ENCODE measurements at places on chromosomes 1 and 21.
A peak's percentile ranks its signal among the peaks of the same experiment; 100 is the strongest.

DNA sequence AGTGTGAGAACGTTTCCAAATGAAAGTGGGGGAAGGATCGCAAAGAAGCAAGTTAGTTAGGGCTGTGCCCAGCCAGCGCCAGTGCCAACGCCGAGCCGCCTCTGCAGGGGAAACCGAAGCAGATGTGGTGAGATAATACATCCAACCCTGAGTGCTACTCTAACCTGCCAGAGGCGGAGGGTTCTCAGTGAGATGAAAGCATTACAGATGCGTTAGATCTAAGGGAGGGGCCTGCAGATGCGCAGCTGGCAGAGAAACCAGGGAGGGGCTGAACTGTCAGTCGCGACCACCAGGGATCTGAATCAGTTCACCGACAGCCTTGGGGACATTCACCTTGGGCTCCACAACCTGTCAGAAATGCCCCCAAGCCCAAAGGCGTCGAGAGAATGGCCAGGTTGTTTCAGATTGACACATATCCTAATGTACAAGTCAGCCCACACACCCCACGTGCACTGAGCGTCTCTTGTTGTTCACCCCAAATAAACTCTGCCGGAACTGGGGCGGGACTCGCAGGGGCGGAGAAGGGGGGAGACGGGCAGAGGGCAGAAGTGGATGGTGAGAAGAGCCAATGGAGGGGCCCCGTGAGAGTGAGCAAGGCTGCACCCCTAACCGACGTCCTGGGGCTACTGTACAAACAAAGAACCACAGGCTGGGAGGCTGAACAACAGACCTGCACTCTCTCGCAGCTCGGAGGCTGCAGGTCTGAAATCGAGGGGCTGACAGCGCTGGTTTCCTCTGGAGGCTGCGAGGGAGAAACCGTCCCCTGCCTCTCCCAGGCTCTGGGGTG lies 8.7 kb upstream of the UMODL1 start:
- DNase-seq = no peak

GRCh38 chr1:173020138-173020750 lies 30.5 kb downstream of the TNFSF18 start:
- DNase-seq = no peak

- DNase-seq = no peak
Measured at GRCh38 chr1:225842788-225843425, 33.0 kb downstream of the EPHX1 start.

DNA sequence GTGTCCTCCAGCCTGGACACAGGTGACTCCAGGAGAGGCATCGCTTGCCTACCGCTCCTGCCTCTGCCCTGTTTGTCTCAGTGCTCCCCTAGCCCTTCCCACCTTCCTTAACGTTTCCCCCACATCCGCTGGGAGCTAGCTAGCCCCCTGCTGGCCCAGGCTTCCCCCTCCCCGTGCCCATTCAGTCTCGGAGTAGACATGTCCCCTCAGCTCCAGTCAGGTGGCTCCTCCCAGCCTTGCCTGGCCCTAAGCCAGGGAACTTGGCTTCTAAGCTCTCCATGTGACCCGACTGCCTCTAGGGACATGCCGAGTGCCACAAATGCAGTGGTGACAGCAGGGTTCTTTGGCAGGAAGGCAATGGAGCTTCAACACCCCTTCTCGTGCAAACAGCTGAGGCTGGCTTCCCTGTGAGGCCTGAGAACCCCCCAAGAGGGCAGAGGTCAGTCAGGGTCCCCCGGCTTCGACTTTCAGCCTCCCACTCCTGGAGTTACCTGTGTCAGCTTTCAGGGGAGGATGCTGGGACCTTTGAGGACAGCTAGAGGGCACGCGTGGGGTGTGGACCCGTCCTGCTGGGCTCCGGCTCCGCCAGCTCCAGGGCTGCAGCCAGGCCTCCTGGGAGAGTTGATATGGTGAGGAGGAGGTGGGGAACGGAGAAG lies 16.2 kb downstream of the DRAXIN start:
- DNase-seq = peak; percentile 92

DNA sequence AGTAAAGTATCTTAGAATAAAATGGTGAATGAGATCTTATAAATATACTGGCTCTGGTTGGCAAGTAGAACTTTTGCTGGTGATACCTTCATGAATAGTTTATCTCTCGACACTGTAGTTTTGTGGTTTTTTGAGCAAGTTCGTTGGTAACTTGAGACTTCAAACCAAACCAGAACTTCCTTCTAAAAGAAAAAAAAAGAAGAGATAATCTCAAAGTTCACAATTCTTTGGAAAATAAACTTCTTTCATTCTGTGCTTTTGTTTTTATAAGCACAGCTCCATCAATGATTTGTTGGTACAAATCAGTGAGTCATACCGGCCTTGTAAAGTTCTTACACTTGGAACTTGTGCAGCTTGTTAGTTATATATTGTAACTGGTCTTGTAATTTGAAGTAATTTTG lies 2.3 kb downstream of the HIPK1 start:
- DNase-seq = no peak

- no peak for DNase-seq
Measured at GRCh38 chr1:99180915-99181314, 83.4 kb upstream of the PLPPR4 start.

Data from COR-L47 (cell line).